ENCODE measurements at places on chromosomes 5 and 9.

- no peak for DNase-seq
Observed at GRCh38 chr9:107548298-107549142, 59.0 kb upstream of the KLF4 start.

- no peak for DNase-seq
Observed at GRCh38 chr5:132641841-132642240, 16.1 kb upstream of the IL13 start.

GRCh38 chr9:23766613-23767012 is 59.4 kb downstream of the ELAVL2 start:
- DNase-seq, result no peak

DNA sequence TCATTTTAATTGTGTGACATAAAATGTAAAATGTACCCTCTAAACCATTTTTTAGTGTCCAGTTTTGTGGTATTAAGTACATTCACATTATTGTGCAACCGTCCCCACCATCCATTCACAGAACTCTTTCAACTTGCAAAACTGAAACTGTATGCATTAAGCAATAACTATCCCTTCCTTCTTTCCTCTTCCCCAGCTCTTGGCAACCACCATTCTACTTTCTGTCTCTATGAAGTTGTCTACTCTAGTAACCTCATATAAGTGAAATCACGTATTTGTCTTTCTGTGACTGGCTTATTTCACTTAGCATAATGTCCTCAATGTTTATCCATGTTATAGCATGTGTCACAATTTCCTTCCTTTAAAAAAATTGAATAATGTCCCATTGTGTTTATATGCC is 142.4 kb downstream of the C9orf152 start:
- DNase-seq, result no peak

- no peak for DNase-seq
Observed at GRCh38 chr9:113254991-113255390, 20.4 kb downstream of the CDC26 start.

GRCh38 chr5:158560170-158560569 is 539.5 kb downstream of the EBF1 start:
- DNase-seq, result no peak
